Activated T-cell treated with anti-CD3 and anti-CD28 coated beads for 24 hours (primary cell): ENCODE measurements at places on chromosomes 7 and 10.

GRCh38 chr7:17027789-17028152 lies 146.0 kb upstream of the AGR3 start:
- no peak for DNase-seq

GRCh38 chr10:56561336-56561735 lies 200.3 kb upstream of the ZWINT start:
- DNase-seq = no peak

- DNase-seq = no peak
Observed at GRCh38 chr10:132606536-132607316, 69.1 kb downstream of the INPP5A start.

DNA sequence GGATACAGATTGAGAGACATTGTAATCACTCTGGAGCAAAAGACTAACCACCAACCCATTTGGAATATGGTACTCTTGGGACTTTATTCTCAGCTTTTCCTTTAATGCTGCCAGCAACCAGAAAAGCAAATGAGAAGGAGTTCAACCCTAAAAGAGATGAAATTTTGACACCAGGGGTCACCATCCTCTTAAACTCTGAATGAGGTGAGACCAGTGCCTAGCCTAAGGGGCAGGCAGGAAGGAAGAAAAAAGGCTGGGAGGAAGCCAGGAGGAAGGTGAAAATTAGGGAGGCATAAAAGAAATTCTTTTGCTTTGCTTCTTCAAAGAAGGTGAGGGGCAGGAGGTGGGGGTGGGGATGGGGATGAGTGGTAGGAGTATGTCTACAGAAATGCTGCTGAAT lies 135.8 kb downstream of the JAZF1 start:
- DNase-seq = no peak

- DNase-seq = no peak
Observed at GRCh38 chr7:33623267-33623666, 282.1 kb upstream of the BMPER start.

- no peak for DNase-seq
Observed at GRCh38 chr7:137904833-137905232, 58.1 kb upstream of the DGKI start.

- DNase-seq = peak; percentile 19
Observed at GRCh38 chr10:98446151-98446660, 529 bp downstream of the HPS1 start.

DNA sequence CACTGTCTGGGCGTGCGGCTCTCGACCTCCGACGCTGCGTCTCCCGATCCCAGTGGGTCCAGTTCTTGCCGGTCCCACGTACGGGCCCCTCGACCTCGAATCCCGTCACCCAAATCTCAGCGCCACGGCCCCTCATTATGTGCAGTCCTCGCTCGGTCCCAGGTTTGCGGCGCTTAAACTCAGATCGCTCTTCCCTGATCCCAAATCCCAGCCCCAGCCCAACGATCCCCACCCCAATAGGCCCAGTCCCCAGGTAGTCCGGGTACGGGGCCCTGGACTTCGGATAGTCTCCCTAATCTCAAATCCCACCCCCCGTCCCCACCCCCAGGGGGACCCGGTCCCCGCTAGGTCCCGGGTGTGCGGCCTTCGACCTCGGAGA lies 666 bp downstream of the HNRNPF start:
- no peak for DNase-seq

- DNase-seq = peak; percentile 29
Observed at GRCh38 chr7:80151274-80151665, 16.6 kb downstream of the GNAI1 start.

DNA sequence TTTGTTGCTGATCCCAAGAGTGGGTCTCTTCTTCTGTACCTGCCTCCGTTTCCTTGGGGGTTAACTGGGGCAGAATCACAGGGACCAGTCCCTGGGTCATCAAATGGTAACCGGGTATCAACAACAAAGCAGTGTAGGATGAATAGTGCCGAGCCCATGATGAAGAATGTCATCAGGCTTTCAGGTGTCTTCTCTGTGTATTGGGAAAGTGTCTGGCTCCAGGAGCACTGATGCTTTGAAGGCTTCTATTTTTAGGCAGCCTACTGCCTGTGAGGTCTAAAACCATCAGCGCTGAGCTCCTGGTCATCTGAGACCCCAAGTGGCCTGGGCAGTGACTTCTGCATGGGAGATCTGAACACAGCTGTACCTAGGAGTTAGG lies 48.2 kb upstream of the SHH start:
- no peak for DNase-seq

DNA sequence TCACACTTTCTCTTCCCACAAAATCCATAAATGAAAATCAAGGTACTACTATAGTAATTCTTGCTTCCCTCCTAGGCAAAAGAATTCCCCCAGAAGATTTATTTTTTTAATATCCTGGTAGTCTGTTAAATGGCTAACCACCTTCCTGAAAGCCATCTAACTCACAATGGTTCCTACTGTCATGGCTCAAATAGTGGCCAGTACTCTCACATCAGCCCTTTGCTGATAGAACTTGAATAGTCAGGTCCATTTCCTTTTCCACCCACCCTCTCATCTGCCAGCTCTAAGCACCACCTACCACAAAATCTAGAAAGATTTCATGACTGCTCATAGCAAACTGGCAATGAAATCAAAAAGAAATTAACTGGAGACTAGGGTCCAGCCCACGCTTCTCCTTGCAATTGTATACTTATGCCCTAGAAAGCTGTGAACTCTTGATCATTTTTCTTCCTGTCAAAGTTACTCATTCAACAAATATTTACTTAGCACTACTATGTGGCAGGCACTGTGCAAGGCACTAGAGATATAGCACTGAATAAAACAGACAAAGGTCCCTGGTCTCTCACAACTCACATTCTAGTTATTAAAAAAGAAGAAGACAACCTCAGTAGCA lies 60.4 kb downstream of the ARMH3 start:
- no peak for DNase-seq

- DNase-seq = no peak
Observed at GRCh38 chr10:68178592-68178991, 53.3 kb downstream of the ATOH7 start.

DNA sequence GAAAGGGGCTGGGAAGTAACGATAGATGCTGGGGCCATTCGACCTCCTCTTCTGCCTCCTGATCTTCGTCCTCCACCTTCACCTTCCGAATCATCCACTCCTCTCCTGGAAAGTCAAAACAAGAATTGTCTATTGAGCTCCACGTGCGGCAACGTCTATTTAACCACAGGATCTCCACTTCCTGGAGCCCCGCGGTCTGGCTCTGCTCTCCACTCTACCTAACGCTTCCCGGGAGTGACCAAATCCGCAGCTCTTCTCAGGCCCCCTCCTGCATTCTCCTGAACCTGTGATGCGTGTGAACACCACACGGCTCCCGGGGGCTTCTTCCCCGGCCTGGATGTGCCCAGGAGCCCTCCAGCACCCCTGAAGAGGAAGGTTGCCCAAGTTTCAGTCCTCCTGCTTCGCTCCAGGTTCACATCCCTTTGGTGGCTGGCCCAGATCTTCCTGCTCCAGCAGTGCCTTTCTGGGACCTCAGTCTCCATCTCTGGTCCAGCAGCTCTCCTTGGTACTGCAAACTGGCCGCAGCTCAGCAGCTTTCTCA lies 7.2 kb downstream of the ZNF467 start:
- DNase-seq = no peak

GRCh38 chr7:149635561-149636329 lies 137.6 kb downstream of the ZNF467 start:
- DNase-seq = no peak

DNA sequence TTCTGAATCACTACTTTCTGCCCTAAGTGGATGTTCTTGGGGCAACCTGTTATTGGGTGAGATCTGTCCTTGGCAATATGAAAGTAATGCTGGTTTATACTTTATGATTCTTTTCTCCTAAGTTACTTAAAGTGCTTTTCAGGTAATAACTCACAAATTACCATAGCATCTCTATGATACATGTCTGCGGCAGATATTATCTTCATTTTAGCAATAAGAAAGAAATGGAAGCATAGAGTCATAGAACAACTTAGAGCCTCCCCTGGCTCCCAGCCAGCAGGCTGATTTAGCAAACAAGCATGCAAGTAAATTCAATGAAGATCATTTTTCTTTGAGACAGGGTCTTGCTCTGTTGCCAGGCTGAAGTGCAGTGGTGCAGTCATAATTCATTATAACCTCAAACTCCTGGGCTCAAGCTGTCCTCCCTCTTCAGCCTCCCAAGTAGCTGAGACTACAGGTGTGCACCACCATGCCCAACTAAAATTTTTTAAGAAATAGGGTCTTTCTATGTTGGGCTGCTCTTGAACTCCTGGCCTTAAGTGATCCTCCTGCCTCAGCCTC lies 38.1 kb upstream of the GRM8 start:
- no peak for DNase-seq

GRCh38 chr7:9488555-9488954 lies 1055.1 kb downstream of the NXPH1 start:
- DNase-seq = no peak
